ENCODE measurements at places on chromosomes 5 and 9. TPM values are rescaled to one million over a fixed set of nuclear protein-coding genes. Genes with fewer than 3 reads are reported as not detected.

IL33 gene
- 16.4 TPM for total RNA-seq

GRCh38 chr5:154141745-154142221 lies 48.8 kb upstream of the GALNT10 start:
- no peak for DNase-seq

- DNase-seq, result no peak
Observed at GRCh38 chr9:90198956-90199355, 443.7 kb downstream of the DIRAS2 start.

DNA sequence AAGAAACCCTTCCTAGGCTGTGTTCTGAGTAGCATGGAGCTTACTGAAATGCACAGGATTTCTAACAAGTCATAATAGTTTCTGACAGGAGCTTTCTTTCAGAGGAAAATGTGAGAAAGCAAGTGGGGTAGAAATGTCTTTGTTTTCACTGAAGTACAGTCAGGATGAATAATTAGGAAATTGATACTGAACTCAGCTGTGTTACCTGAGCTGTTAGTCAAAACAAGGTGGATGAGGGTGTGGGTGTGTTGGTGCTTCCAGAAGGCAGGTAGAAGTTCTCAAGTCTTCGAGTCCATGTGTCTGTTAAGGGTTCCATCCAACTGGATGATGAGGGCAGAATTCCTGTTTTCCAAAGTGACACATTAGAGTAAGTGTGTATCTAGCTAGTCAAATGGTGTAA lies 122.4 kb downstream of the BASP1 start:
- DNase-seq, result no peak

DNA sequence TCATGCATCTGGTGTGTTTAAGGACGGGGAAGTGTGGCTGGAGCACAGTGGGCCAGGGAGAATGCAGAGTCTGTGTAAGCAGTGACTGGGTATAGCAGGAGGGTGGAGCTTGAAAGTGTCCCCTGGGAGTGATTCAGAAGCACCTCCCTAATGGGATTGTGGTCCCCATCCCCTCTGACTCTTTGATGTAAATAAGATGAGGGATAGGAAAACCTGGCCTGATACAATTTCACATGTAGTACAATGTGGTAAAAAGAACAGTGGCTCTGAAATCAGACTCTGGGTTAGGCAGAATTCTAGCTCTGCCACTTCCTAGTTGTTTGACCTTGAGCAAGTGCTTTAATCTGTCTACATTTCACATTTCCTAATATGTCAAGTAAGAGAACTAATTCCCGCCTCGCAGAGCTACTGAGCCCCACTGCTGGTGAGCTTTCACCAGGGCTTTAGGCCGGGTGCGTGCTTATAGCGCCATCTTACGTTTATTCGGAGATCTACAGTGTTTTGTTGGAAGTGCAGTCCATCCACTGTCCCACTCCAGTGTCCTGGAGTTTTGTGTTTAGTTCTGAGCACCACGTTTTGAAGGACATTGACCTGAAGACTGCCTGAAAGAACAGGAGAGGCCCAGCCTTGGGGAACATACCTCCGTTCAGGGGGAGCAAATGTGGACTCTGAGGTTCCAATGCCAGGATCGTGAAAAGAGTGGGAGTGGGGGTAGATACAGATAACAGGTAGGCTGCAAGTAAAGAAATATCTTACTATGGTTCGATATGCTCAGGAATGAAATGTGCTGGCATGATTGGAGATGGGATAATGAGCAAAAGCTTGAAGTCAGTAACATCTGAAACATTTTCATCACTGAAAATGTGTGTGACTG lies 51.2 kb upstream of the TESK1 start:
- peak; percentile 68 for DNase-seq

DNA sequence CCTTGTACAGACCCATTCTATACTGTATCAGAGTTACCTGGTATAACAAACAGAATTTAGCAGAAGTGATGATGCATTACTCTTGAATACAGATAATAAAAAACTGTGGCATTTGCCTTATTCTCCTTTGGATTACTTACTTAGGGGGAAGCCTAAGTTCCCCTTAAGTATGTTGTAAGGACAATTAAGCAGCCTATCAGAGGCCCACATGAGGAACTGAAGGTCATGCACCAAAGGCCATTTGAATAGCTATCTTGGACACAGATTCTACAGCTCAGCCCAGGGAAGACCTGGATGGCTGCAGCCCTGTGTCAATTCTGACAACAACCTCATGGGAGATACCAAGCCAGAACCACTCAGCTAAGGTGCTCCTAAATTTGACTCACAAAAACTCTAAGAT lies 125.2 kb downstream of the RAPGEF6 start:
- no peak for DNase-seq

DNA sequence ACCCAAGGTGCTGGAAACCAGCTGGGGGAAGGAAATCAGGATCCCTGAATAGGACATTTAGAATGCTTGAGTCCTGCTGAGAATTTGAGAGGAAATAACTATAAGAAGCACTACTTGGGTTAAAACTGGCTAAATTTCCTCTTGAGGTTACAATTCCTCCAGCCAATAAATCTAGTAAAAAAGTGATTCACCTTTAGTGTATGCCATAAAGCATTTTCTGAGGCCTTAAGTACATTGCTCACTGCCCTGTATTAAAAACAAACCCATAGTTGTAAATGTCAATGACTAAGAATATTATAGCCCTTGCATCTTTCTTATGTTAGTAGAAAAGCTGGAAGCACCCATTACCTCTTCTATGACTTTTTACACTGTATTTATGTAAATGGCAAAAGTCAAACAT lies 634.7 kb upstream of the ARRDC3 start:
- no peak for DNase-seq

- no peak for DNase-seq
Observed at GRCh38 chr9:19690128-19690527, 98.7 kb downstream of the SLC24A2 start.

DNA sequence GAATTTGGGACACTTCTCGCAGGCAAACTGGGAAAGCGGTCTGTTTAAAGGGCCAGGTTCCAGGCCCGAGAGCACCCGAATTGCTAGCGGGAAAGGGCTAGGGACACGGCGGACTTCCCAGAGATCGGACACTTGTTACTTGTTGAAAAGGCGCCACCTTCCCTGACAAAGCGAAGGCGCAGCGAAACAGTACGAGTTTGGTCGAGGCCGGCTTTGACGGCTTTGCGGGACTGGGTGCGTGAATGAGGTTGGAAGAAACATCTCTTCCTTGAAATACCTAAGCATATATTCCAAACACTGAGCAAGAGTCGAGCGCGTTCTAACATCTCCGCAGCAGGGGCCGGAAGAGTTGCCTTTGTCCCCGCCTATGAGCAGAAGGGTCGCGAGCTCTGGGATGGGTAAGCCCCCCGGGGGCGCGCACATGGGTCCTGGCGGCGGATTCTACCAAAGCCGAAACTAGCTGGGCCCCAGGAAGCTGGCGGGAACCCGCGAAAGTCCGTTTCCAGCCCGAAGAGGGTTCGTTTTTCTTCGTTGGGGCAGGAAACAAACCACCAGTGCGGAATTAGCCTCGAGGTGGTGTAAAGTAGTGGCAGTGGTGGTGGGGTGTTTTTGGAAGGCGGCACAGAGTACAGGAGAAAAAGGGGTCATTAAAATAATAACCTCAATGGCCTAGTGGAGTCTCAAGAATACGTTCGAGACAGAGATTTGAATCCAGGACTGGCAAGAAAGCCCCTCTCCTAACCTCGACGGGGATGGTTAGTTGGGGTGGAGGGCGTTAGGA lies 1.5 kb downstream of the GDNF start:
- no peak for DNase-seq

GRCh38 chr5:113132564-113132963 lies 156.0 kb downstream of the DCP2 start:
- DNase-seq, result no peak
